ENCODE measurements at places on chromosomes 13 and 19. TPM values are rescaled to one million over a fixed set of nuclear protein-coding genes. Genes with fewer than 3 reads are reported as not detected.

- DNase-seq: no peak
- H3K4me3 ChIP-seq: no peak overlapping the region
- H3K27me3 ChIP-seq: no peaks in the 10 kb centered on the region
- no peak overlapping the region for H3K27ac ChIP-seq
These were observed 482.7 kb downstream of the SLITRK6 start for GRCh38 chr13:85316506-85317025.

- H3K27me3 ChIP-seq: no peaks in the 10 kb centered on the region
- DNase-seq: no peak
- H3K27ac ChIP-seq: no peak overlapping the region
- no peak overlapping the region for H3K4me3 ChIP-seq
These were observed 76.8 kb upstream of the ZNF835 start for GRCh38 chr19:56748378-56748777.

The HIF3A gene
- 63.1 TPM for total RNA-seq

- peaks cover 15% of the 10 kb centered on the region for H3K4me1 ChIP-seq
- H3K36me3 ChIP-seq: no peaks in the 10 kb centered on the region
These were observed 16.4 kb downstream of the FPR3 start for GRCh38 chr19:51811344-51811743.

The CCL25 gene
- not detected for total RNA-seq

- no peak for DNase-seq
- H3K4me1 ChIP-seq: no peaks in the 10 kb centered on the region
- no peak overlapping the region for H3K27ac ChIP-seq
These were observed 172.2 kb downstream of the COL4A1 start for GRCh38 chr13:110134801-110135200.
